ENCODE measurements at places on chromosomes 6 and 20. TPM values are rescaled to one million over a fixed set of nuclear protein-coding genes. Genes with fewer than 3 reads are reported as not detected.

RSPH9 gene
- total RNA-seq: 0.88 TPM

CDH4 gene
- 1.6 TPM for total RNA-seq

IL17F gene
- total RNA-seq: not detected

SSTR4 gene
- total RNA-seq: not detected

IDH3B gene
- 93.1 TPM for total RNA-seq

RNF182 gene
- 4.2 TPM for total RNA-seq

OGFR gene
- 56.5 TPM for total RNA-seq

KHDC1L gene
- total RNA-seq: 0.56 TPM

DST gene
- total RNA-seq: 302 TPM

RIMS1 gene
- total RNA-seq: 6.0 TPM

RBL1 gene
- 13.6 TPM for total RNA-seq

SNAP91 gene
- 0.40 TPM for total RNA-seq

ZNF311 gene
- total RNA-seq: 2.3 TPM

TREM2 gene
- total RNA-seq: not detected

COL9A3 gene
- 576 TPM for total RNA-seq

GJA1 gene
- total RNA-seq: 140 TPM

NHLRC1 gene
- total RNA-seq: 1.2 TPM

APCDD1L gene
- not detected for total RNA-seq

SLC24A3 gene
- 3.3 TPM for total RNA-seq

ADGB gene
- total RNA-seq: not detected

PHIP gene
- 46.2 TPM for total RNA-seq

SPATS1 gene
- not detected for total RNA-seq

HLA-DRB1 gene
- total RNA-seq: 5.3 TPM

STX11 gene
- 4.9 TPM for total RNA-seq

TFAP2A gene
- 63.5 TPM for total RNA-seq

NUDT3 gene
- 33.2 TPM for total RNA-seq

JPH2 gene
- total RNA-seq: 4.2 TPM

C20orf144 gene
- 0.09 TPM for total RNA-seq

NNAT gene
- total RNA-seq: 19.4 TPM

TMEM170B gene
- total RNA-seq: 5.7 TPM

GDAP1L1 gene
- total RNA-seq: 0.40 TPM

MAP1LC3A gene
- 42.2 TPM for total RNA-seq

DEFB112 gene
- total RNA-seq: not detected

BMP5 gene
- total RNA-seq: 4.9 TPM

GTSF1L gene
- not detected for total RNA-seq

RAET1G gene
- not detected for total RNA-seq

ZNF831 gene
- 0.02 TPM for total RNA-seq

HSPA12B gene
- total RNA-seq: 11.5 TPM

TBPL1 gene
- 30.5 TPM for total RNA-seq

All from mesothelial cell of epicardium (in vitro differentiated cells).